Cardiac septum (tissue), 1 donor: ENCODE measurements at places on chromosomes 6 and 20. TPM values are rescaled to one million over a fixed set of nuclear protein-coding genes. Genes with fewer than 3 reads are reported as not detected.

ROS1 gene
- total RNA-seq: 0.05 TPM

GRCh38 chr20:7693761-7694160, 246.5 kb downstream of the HAO1 start:
- DNase-seq: no peak

GRCh38 chr6:148398678-148399077, 56.0 kb downstream of the SASH1 start:
- DNase-seq: no peak

- DNase-seq: no peak
These were observed 72.2 kb downstream of the SGK1 start for GRCh38 chr6:134245706-134246105.

- no peak for DNase-seq
These were observed 167.0 kb upstream of the SASH1 start for GRCh38 chr6:148175550-148176188.
